Type B pancreatic cell (in vitro differentiated cells): ENCODE measurements at places on chromosomes 6 and 20. TPM values are rescaled to one million over a fixed set of nuclear protein-coding genes. Genes with fewer than 3 reads are reported as not detected.

The PRSS35 gene
- 3.1 and 6.5 TPM in 2 replicates for total RNA-seq

The CYP24A1 gene
- 7.1 and 21.1 TPM in 2 replicates for total RNA-seq

The UBD gene
- total RNA-seq: 12.6 and 24.6 TPM in 2 replicates

GRCh38 chr6:64090352-64090751, 454.8 kb downstream of the PHF3 start:
- no peak overlapping the region for H3K4me3 ChIP-seq
- H3K27me3 ChIP-seq: no peaks in the 10 kb centered on the region
- DNase-seq: no peak

GRCh38 chr6:44731485-44732095, 344.1 kb downstream of the CDC5L start:
- peaks cover 7% of the 10 kb centered on the region for H3K4me1 ChIP-seq
- no peaks in the 10 kb centered on the region for H3K27me3 ChIP-seq
- no peak overlapping the region for H3K4me3 ChIP-seq
- no peaks in the 10 kb centered on the region for H3K36me3 ChIP-seq
- no peak overlapping the region for H3K27ac ChIP-seq
- no peak for DNase-seq
